T-helper 22 cell (primary cell): ENCODE measurements at places on chromosomes 2 and 18.

GRCh38 chr18:8358033-8358765 lies 251.0 kb upstream of the RAB12 start:
- DNase-seq: no peak

DNA sequence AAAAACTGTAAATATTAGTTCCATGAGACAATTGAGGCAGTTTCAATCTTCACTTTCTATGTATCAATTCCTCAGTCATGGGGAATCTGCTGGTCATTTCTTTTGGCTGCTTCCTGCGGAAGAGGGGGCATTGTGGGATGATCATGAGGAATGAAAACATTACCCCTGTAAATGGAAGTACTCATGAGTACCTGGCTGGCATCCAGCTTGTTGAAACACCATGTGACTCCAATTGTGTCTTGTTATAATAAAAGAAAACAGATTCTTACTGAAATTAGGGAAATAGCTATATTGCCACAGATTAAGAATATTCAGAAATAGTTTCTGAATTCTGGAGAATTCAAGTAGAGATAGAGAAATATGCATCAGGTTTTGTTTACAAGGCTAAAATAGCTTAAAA lies 41.6 kb upstream of the GPR39 start:
- no peak for DNase-seq

GRCh38 chr2:202632682-202633290 lies 2.0 kb upstream of the FAM117B start:
- no peak for DNase-seq

DNA sequence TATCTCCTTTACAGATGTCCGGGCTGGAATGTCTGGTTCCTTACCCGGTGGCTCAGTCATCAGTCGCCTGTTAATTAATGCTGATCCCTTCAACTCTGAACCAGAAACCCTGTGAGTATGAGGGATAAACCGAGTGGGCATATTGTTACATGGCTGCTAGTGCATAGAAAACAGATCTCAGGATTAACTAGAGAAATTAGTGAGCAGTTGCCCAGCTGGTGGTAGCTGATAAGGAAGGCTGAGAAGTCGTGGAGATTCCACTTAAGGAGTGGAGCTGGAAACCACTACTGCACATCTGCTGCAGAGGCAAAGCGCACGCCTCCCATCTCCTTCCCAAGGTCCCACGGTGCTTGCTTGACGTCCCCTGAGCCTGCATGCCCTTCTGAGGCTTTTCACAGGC lies 97.7 kb downstream of the DGKD start:
- no peak for DNase-seq

GRCh38 chr2:38266382-38267061 lies 110.6 kb downstream of the ATL2 start:
- no peak for DNase-seq

- no peak for DNase-seq
Observed at GRCh38 chr2:238761868-238762267, 86.0 kb upstream of the TWIST2 start.

GRCh38 chr2:328761-329160 lies 40.9 kb upstream of the ALKAL2 start:
- no peak for DNase-seq

- DNase-seq: no peak
Observed at GRCh38 chr2:181639686-181640085, 17.2 kb downstream of the CERKL start.

- no peak for DNase-seq
Observed at GRCh38 chr2:77602771-77603170, 80.6 kb upstream of the LRRTM4 start.

DNA sequence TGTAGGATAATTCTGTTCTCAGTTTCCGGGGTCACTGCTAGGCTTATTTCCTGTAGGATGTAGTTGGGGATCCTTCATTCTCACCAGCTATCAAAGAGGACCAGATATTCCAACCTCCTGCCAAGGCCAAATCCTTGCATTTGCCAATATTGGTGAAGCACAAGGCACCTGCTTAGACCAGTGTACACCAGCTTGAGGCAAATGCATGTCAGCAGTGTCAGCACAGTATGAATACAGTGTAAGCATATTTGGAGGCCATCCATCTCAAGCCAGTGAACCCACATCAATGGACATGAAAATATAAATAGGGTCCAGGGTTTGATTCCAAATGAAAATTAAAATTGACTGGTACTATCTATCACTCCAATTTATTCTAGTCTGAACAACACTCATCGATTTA lies 88.0 kb upstream of the MAPRE2 start:
- DNase-seq: no peak

DNA sequence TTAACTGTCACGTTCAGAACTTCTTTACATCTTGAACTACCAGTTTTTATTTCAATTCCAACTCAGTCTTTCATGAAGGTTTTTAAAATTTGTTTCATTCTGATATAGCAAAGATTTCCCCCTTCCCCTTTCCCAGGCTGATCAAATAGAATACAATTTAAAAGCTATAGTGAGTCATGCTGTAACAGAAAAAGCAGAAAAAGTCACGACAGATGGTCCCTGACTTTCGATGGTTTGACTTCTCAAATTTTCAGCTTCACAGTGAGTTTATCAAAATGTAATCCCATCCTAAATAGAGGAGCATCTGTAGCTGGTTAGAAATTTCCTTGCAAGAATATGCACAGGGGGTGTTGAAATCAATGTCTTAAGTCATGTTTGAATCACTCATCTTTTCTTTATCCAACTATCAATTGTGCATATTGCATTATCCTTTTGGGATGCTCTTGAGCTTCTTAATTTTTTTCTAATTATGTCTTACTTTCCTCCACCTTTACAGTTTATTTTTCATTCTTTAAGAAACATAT lies 500.3 kb downstream of the LRP1B start:
- DNase-seq: no peak

- no peak for DNase-seq
Observed at GRCh38 chr2:183680573-183680972, 556.3 kb downstream of the NUP35 start.

DNA sequence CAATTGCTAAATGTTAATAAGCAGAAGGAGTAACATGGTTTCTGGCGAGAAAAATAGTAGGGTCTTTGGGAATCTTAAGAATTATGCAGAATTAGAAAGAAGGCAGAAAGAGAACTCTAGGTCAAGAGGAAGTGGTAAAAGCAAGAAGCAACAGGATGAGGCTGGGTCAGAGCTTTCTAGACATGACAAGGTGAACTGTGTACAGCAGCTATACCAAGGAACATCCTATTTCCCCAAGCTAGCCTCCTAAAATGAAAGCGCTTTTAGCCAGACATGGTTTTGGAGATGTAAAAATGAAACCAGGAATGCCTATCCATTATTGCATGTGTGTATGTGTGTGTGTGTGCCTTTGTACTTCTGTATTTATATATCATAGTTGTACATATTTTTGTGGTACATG lies 42.3 kb upstream of the STAT1 start:
- DNase-seq: no peak

DNA sequence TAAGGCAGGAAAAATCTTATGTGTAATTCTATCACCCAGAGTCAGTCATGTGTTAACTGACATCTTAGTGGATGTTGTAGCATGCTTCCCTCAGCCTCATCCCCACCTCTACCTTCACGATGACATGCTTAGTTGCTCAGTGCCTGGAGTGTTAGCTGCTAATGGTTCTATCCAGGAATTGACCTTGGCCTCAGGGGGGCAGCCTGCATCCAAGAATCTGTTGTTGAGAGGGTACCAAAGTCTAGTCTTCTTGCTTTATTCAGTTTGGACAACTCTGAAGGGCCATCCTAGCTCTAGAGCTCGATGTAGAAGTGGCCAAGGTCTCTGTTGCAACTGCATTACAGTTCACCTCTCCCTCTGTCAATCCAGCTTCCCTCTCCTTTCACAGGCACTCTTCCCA lies 61.2 kb downstream of the ACYP2 start:
- no peak for DNase-seq

- no peak for DNase-seq
Observed at GRCh38 chr2:241977557-241978300, 108.2 kb downstream of the RTP5 start.

- no peak for DNase-seq
Observed at GRCh38 chr18:9577361-9577760, 37.0 kb downstream of the PPP4R1 start.

GRCh38 chr2:201267278-201268030 lies 7.1 kb downstream of the CASP8 start:
- no peak for DNase-seq

DNA sequence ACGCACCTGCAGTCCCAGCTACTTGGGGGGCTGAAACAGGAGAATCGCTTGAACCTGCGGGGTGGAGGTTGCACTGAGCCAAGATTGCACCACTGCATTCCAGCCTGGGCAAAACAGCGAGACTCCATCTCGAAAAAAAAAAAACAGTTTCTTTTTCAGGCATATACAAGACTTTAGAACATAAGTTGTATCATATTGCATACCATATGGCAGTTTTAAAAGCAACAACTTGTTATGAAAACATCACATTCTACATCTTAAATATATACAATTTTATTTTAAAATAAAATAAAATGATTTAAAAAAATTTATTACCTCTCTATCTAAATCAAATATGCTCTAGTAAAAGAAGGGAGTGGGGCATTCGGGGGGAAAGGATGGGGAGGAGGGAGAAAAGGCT lies 39.4 kb upstream of the SP5 start:
- DNase-seq: no peak

DNA sequence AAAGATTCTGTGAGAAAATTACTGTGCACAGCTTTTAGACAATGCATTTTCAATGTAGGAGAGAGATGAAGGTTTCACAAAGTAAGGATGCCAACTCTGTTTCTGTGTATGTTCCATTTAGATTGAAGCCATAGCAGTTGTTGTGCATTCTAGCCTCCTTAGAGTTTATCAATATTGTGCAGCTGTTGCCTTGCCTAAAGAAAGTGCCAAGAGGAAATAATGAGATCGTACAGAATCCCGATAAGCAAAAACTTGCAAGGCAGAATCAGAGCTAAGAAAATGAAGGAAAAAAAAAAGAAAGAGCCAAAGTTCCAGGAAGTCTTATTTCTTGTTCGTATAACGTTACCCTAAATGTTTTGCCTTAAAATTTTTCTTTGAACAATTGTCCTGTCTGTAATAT lies 965.0 kb downstream of the DCDC2C start:
- no peak for DNase-seq

DNA sequence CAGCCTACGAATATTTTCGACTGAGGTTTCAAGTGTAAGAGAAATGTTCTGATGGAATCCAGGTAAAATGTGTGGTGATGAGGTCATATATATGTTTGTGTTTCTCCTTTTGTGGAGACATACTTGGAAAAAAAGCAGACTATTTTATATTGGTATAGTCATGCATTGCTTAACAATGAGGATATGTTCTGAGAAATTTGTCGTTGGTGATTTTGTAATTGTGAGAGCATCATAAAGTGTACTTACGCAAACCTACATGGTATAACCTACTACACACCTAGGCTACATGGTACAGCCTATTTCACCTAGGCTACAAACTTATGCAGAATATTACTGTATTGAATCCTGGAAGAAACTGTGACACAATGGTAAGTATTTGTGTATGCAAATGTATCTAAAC lies 1849.9 kb upstream of the CELF4 start:
- DNase-seq: no peak

- no peak for DNase-seq
Observed at GRCh38 chr18:24414349-24415003, 12.0 kb upstream of the IMPACT start.

- no peak for DNase-seq
Observed at GRCh38 chr2:7437716-7438632, 520.8 kb downstream of the RNF144A start.

GRCh38 chr2:20027260-20027677 lies 14.8 kb upstream of the MATN3 start:
- no peak for DNase-seq

DNA sequence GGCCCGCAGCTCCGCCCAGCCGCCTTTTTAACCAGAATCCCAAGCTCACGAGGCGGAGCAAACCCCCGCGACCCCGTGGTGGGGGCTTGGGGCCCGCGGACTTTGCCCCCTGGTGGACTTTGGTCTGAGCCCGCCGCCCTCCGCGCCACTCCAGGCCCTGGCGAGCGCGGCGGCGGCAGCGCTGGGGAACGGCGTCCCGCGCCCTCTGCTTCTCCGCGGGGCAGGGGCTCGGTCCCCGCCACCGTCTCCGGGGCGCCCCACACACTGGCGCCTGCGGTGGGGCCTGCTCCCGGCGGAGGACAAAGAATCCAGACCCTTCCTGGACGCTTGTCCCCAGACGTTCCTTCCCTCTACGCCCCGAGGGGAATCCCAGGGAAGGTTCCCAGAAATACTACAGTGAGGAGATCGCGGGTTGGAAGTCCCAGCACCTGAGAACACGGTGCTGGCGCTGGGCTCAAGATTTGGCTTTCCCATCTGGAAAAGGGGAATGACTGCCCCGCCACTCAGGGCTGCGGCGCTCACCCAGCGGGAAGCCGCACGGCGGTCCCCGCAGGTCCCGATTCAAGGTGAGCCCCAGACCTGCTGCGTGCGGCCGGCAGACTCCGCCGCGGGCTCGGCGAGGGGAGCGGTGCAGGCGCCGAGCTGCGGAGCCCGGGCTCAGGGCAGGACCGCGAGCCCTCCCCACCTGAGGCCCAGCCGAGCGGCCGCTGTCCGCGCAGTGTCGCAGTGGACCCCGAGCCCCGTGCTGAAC lies at the start of gene HAAO:
Gene HAAO, minus strand, starts transcription at position 1 of the 751 bp plus-strand sequence. CDS start 47 bp downstream, outside the sequence.
- DNase-seq: no peak

GRCh38 chr2:127671557-127672302 lies 3.6 kb downstream of the LIMS2 start:
- no peak for DNase-seq

- no peak for DNase-seq
Observed at GRCh38 chr2:42567806-42568400, 529 bp upstream of the MTA3 start.

DNA sequence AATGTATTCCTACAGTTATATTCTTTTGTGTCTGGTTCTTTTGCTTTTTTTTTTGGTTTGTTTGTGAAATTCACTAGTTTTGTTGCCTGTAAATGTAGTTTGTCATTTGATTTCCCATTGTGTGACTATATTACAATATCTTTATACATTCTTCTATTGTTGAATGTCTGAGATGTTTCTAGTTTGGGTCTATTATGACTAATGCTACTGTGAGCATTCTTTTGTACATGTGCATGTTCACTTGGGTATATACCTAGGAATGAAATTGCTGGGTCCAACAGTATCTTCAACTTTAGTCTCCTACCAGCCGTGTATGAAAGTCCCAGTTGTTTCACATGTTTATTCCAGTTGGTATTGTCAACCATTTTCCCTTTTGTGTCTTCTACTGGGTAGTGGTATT lies 112.7 kb upstream of the RBMS1 start:
- no peak for DNase-seq

GRCh38 chr2:9219027-9219445 lies 12.4 kb downstream of the ASAP2 start:
- DNase-seq: no peak
